SHP77 (cell line): ENCODE measurements at places on chromosomes 12 and 14.

GRCh38 chr12:64090047-64090446 lies 132.0 kb downstream of the KICS2 start:
- DNase-seq, result no peak

- DNase-seq, result no peak
Observed at GRCh38 chr12:89947437-89948270, 239.0 kb upstream of the ATP2B1 start.

DNA sequence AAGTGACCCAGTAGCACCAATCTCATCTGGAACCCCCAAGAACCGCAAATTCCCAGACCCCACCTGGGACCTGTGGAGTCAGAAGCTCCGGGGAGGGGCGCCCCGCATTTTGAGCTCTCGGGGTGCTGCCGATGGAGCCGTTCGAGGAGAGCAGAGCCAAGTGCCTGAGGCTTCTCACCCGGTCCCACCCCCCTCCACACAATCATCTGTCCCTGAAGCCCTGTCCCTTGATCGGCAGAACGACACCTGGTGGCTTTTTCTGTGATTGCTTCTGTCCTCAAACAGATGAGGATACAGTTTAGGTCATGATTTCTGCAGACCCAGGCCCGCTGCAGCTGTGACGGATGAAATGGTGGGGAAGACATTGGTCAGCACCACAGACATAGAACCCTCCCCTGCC lies 74.7 kb downstream of the NOC4L start:
- DNase-seq, result peak; percentile 71

DNA sequence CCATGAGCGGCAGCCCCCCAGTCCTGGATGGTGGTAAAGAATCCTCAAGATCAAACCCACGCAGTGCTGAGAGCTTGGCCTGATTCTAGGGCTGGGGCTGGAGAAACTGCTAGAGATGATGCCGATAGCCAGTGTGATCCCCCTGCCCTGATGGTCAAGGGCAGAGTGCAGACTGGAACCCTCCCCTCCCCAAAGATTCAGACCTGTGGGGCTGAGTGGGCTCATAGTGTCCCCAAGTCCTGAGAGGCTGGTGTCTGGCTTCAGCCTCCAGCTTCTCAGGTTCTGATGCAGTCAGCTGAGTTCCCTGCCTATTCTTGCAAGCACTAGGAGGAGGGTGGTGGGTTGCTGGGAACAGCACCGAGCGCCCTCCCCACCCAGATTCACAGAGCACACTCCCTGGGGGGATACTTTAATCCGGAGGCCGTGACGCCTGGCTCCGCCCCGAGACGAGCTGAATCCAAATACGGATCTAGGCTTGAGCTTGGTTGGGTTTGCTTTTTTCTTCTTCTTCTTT lies 11.9 kb downstream of the RHOF start:
- no peak for DNase-seq

- no peak for DNase-seq
Observed at GRCh38 chr14:29857551-29857950, 70.1 kb downstream of the PRKD1 start.

DNA sequence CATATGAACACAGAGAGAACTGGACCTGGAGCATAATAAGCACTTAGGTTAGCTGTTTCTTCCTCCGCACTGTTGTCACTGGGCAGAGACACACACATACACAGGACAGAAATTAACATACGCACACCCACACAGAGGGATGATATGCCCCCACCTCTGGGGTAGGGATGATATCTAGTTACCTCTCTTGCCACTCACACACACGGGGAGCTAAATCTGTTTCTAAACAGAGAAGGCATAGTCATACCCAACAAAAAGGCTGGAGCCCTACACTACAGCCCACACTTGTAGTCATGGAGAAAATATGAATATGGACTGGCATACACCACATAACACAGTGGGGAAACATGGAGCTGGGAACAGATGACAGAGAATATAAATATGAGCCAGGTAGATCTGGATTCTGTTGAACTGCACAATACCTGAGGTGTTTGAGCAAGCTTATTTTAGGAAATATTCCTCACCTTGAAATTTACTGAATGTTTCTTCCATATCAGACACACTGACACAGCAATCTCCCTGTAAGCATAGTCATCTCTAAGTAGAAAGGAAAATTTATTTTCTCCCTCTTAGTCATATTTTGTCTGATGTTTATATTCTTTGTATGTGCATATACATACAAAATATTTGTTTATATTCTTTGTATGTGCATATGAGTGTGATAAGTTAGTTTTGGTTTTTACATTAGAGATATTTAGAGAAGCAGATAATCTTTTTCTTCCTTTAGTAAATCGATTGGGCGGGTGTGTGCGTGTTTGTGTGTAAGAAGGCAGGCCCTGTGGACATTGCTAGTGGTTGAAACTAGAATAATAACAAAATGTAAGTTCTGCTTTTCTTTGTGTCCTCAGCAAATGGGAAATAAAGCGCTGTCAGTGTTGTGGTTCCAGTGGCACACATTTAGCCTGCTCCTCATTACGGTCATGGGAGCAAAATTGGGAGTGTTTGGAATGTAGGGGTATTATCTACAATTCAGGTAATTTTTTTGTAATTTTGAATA lies 20.9 kb upstream of the SCFD1 start:
- no peak for DNase-seq

DNA sequence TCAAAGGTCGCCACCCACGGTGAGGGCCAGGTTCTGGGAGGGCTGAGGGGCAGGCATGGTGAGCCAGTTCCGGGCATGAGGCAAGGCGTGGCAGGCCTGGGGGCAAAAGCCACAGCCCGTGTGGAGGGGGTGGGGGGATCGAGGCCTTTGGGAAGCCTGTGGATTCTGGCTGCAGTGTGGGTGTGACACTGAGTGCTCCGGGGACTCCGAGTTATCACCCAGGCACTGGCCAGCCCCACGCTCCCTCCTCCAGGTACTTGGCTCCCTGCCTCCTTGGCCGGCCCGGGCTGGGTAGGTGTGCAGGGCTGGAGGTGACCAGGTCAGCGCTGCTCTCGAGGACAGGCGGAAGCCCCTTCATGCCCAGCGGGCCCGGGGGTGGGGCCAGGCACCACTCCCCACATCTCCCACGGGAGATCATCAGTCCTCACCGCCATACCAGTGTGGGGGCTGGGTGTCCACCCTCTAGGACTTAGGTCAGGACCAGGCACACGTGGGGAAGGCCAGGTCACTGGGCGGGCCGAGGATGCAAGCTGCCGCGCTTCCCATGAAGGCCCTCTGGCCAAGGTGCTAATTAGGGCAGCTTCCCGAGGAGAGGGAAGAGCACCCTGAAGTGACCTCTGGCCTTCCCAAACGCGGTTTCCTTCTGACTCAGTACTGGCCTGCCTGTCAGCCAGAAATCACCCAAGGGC lies 34.1 kb upstream of the TDRD9 start:
- DNase-seq, result no peak

GRCh38 chr12:916240-916639 lies 33.3 kb downstream of the RAD52 start:
- no peak for DNase-seq

- no peak for DNase-seq
Observed at GRCh38 chr12:15605881-15606590, 183.2 kb downstream of the EPS8 start.

- no peak for DNase-seq
Observed at GRCh38 chr12:1933342-1934051, 15.0 kb upstream of the CACNA2D4 start.

DNA sequence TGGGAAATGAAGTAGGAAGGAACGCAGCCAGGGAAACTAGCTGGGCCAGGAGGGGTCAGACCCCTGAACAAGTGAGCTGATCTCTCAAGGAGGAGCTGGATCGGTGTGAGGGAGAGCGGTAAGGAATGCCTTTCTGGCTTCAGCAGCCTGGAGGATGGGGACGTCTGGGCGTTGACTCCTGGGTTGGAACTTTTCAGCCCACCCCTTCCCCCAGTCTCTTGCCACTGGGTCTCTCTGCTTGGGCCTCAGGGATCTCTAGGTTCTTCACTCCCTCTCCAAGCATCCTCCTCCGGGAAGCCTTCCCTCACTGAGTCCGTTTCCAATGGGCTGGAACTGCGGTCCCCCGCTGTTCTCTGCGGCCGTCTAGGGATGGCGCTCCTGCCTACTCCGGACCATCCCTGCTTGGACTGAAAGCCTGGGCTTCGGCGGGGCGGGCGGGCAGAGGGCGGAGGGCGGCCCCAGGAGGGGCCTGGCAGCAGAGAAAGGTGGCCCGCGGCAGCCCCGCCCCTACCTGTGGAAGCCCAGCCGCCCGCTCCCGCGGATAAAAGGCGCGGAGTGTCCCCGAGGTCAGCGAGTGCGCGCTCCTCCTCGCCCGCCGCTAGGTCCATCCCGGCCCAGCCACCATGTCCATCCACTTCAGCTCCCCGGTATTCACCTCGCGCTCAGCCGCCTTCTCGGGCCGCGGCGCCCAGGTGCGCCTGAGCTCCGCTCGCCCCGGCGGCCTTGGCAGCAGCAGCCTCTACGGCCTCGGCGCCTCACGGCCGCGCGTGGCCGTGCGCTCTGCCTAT lies at the start of gene KRT7:
TSS of gene KRT7 (plus strand) at position 570 of the 788 bp plus-strand sequence. CDS start at position 624, 54 bp downstream.
- no peak for DNase-seq

- DNase-seq, result no peak
Observed at GRCh38 chr12:131883521-131883900, 10.9 kb upstream of the ULK1 start.

DNA sequence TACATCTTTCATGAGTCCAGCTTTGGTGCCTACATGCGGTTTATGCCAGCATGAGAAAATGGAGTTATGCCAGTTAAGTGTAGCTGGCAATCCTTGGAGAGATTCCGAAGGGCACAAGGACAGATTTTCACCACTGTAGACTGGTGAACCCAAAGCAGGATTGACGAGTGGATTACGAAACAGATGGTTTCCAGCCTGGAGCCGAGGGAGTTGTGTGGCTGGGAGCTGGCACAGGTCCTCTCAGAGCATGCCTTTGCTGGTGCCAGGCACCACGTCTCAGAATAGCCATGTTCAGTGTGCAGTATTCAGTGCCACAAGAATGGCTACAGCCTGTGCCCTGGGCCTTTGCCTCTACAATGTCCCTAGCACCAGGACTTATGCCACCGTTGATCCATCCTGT lies 13.2 kb downstream of the KCNH3 start:
- no peak for DNase-seq

DNA sequence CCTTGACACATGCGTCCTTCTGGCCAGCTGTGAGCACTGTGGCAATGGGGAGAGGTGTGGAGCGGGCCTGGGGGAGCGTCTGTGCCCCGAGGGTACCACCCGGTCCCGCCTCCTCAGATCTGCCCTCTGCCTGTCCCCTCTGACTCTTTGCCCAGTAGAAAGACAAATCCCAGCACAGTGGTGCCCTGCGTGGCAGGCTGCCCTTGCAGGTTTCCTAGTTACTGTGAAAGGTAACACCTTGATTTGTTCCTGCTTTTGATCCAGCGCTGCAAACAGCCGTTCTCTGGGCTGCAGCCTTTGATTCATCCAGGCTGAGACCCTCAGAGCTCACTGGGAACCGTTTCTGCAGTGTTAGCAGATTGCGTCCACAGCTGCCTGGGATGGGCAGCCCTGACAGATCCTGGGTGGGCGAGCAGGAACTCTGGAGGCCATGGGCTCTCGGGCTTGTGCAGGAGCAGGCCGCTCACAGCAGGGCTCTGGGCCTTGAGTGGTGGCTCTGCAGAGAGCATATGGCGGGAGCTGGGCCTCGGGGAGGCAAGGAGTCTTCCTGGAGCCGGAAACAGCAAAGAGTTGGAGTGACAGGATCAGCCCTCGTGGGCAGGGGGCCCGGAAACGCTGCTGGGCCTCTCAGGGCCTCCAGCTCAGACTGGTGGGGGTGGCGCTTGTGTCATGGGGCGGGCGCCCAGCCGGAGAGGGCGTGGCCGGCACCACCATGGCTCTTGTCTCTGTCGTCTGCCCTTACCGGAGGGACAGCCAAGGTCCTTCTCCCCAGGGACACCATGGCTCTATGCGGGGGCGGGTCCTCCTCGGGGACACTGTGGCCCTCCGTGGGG lies 16.6 kb downstream of the FBRSL1 start:
- DNase-seq, result no peak

DNA sequence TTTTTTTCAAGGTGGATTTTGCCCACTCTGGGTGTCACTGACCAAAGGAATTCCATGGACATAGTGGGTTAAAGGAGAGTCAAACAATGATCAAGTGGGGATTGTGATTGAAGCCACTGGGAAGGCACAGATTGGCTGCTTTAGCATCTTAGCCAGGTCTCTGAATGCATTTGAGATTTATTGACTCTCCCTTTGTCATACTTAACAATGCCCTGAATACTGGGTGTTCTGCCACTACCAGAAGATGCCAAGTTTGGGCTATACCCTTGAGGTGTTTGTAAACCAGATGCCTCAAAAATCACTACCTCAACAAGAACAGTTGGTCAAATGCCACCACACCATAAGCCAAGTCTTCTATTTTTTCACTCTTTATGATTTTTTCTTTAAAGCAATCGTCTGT lies 114.8 kb downstream of the GTF2A1 start:
- no peak for DNase-seq

DNA sequence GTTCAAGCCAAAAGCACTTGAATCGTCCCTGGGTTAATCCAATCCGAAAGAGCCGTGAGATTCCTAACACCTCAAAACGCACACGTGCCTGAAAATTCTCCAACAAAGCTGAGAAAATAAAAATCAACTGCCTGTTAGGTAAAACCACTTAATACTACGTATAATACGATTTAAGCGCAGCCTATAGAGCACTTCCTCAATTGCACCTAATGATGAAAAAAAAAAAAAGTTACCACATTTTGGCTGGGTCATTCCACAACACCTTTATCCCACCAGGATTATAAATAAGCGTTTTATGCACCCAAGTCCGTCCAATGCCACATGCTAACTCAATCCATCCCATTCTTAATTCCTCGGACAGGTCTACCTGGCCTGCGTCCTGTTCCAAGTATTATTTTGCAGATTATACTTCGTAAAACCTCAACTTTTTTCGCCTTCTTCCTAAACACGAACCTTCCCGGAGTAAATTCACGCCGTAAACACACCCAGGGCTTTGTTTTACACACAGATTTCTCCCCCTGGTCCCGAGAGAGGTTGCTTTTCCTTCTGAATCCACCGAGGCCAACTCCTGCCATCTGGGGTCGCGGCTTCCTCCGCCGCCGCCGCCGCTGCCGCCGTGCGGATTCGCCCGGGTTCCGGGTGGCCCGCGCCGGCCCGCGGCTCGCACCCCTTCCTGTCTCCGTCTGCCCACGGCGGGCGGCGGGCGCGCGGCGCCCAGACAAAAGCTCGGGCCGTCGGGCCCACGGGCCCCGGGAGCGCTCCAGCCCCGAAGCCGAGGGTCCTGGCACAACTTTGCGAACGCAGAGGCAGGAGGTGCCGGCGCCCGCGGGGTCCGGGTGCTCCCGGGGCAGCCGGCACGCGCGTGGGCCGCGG lies 66.2 kb downstream of the RNF34 start:
- DNase-seq, result no peak

GRCh38 chr12:82800185-82800584 lies 113.5 kb downstream of the TMTC2 start:
- DNase-seq, result no peak
